Posterior vena cava (tissue), 2 donors: ENCODE measurements at places on chromosomes 7 and 10. TPM values are rescaled to one million over a fixed set of nuclear protein-coding genes. Genes with fewer than 3 reads are reported as not detected.

The RBP3 gene
- total RNA-seq = not detected

The CLRN3 gene
- total RNA-seq = not detected

The EBLN1 gene
- total RNA-seq = not detected

- no peak for DNase-seq
These were observed 85.2 kb downstream of the WDFY4 start for GRCh38 chr10:48769706-48770435.

DNA sequence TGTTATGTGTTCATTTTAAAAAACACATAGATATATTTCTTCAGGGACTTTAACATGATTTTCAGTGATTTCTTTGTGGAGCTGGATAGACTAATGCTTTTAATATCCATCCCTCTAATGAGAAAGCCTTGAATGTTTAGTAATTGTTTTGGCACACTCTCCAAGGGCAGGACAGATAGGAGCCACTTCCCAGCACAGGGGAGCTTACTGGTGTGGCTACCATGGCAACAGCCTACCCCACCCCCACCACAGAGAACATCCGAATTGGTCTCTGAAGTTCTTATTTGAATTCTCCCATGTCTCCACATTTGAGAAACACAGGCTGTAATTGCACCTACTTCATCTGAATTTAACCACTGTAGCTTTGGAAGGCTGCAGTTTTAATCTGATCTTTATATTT, 87.7 kb downstream of the PRKG1 start:
- DNase-seq = no peak

The AS3MT gene
- 1.2 TPM for total RNA-seq

GRCh38 chr10:86599041-86599440, 55.3 kb upstream of the OPN4 start:
- DNase-seq = no peak

The UPK3B gene
- total RNA-seq = 1.1 TPM

The RNF32 gene
- not detected for total RNA-seq

DNA sequence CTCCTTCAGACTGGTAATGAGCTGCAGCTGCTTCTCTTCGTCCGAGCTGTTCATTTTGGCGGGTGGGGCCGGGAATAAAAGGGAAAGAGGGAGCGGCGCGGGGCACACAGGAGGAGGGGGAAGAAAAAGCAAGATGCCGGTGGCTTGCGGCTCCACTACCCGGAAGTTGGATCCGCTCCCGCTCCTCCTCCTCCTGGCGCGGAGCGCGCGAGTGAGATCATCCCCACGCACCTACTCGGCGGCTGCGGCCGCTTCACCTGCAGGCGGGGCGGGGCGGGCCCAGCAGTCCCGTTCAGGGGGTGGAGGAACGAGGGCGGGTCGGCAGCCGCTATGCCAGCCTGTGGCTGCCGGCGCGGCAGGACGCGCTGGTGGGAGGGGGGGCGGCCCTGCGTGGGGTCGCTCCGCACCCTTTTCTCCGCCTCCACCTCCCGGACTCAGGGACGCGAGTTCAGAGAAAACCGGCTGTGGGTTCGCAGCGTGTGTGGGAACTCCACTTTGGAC, at the start of gene SHTN1:
Gene SHTN1, minus strand, starts transcription at position 162 of the 501 bp plus-strand sequence. Its CDS starts 108 bp downstream, at position 54.
- DNase-seq = peak; percentile 88

GRCh38 chr10:125120053-125120710, 40.2 kb downstream of the CTBP2 start:
- no peak for DNase-seq

The KMT2C gene
- 88.9 TPM for total RNA-seq

The CASP7 gene
- 12.5 TPM for total RNA-seq

DNA sequence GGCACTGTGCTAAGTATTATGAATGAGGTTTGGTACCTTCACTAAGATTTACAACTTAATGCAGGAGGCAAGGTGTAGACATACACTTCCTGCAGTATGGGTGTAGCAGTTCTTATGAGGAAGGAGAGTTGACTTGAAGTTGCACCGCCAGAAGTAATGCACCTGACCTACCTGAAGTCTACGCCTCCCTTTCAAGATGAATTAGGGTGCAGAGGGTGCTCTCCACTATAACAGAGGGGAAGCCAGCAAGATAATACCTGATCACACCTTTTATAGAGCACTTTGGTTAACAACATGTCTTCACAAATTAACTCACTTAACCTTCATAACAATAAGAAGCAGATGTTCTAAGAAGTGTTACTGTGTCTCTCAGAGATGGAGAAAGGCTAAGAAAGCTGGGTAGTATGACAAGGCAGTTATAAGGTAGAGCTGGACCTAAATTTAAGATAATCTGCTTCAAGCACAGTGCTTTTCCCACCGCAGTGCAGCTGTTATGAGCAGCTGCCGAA, 552 bp upstream of the RAB18 start:
- no peak for DNase-seq

The SLC13A1 gene
- total RNA-seq = not detected

The CCL24 gene
- not detected for total RNA-seq

The BAIAP2L1 gene
- 1.6 TPM for total RNA-seq

The CTAGE8 gene
- 1.5 TPM for total RNA-seq

DNA sequence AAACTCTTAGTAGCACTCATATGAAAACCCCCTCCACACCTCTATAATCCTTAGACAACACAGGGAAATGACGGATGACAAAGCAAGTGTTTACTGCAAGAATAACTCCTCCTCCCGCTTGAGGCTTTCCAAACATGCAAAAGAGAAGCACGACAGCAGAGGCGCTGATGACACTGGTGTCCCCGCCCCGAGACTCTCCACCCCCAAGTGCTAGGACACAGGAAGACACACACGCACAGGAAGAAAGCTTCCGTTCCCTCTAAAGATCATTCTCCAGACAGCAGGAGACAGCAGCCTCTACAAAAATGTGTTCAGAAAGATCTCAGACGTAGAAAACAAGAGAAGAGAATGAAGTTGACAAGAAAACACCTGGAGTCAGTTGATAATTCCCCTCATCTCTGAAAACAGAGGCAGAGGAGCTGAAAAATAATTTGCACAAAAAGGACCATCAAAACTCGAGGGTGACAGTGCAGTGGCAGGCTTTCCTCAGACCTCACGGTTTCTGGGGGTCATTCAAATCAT, 90.2 kb downstream of the DLG5 start:
- DNase-seq = no peak

The SAP25 gene
- 5.0 TPM for total RNA-seq

The MYL7 gene
- total RNA-seq = 1.4 TPM

GRCh38 chr7:71657386-71657785, 525.4 kb downstream of the GALNT17 start:
- no peak for DNase-seq

- DNase-seq = no peak
These were observed 442.7 kb upstream of the POM121L12 start for GRCh38 chr7:52592698-52593097.

- no peak for DNase-seq
These were observed 44.0 kb downstream of the AASS start for GRCh38 chr7:122100021-122100420.

DNA sequence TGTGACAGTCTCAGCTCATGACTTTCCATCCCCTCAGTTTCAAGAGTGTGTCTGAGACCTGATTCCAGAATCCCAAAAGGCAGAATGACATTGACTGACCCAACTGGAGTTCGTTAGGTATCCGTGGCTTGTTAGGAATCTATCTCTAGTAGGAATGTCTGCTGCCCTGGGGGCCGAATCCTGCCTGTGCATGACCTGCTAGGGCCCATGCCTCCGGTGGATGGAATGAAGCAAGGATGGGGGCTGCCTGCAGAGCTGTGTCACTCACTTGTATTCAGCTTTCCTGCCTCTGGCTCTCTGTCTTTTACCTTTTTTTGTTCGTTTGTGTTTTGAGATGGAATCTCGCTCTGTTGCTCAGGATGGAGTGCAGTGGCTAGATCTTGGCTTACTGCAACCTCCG, 129.5 kb downstream of the SDK1 start:
- no peak for DNase-seq

GRCh38 chr10:48456808-48457761, 147.8 kb downstream of the ARHGAP22 start:
- DNase-seq = peak; percentile 62

GRCh38 chr10:89738551-89739209, 37.3 kb downstream of the KIF20B start:
- no peak for DNase-seq

DNA sequence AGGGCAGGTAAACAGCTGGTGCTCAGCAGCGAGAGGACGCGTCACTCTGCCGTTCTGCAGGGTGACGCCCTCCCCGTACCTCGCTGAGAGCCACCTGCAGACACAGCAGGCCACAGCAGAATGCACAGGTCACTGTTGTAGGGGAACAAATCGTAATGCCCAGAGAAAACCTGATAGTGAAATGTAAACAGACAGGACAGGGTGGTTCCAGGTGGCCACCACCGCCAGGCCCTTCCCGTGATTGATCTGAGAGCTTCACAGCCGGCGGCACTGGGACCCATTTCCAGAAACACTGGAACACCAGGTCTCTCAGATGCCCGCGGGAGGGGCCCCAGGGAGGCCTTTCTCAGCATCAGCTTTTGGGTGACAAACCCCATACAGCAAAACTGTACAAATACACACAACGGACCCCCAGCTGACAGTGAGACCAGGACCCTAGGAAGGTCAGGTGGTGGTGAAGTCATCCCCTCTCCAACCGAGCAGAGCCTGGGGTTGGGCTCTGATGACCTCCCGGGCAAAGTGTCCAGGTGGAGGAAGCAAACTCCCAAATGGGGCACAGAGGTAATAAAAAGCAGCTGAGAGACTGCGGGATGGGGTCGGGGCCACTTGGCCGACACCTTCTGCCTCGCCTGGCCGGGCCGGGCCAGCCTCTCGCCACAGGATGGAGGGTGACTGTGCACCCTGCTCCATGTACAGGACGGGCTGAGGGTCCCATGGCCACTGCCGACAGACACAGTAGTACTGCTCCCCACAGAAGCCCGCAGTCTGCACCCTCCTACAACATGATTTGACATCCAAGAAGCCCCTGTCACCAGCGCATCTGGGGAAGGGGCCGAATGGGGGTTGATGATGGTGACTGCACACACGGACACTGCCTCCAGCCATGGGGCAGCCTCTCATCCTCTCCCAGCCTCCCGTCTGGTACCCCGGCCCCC, 4.6 kb downstream of the BHLHA15 start:
- DNase-seq = peak; percentile 77

The ACSL5 gene
- total RNA-seq = 14.7 TPM

The SFTPA1 gene
- 0.83 TPM for total RNA-seq

DNA sequence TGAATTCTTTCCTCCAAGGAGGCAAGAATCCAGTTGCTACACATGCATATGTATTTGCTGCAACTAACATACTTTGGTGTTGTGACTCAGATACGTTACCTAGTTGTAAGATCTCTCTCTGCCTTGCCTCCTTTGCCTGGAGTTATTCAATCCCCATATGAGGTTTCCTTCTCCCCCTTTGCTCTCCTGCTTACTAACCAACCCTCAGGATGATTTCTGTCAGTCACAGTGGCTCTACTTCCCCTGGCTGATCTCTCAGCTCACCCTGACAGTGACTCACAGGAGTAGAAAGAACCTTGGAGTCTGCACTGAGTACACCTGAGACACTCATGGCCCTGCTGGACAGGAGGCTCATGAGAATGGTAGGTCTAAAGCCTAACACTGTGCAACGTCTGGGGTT, 92.0 kb downstream of the TMEM106B start:
- DNase-seq = no peak

DNA sequence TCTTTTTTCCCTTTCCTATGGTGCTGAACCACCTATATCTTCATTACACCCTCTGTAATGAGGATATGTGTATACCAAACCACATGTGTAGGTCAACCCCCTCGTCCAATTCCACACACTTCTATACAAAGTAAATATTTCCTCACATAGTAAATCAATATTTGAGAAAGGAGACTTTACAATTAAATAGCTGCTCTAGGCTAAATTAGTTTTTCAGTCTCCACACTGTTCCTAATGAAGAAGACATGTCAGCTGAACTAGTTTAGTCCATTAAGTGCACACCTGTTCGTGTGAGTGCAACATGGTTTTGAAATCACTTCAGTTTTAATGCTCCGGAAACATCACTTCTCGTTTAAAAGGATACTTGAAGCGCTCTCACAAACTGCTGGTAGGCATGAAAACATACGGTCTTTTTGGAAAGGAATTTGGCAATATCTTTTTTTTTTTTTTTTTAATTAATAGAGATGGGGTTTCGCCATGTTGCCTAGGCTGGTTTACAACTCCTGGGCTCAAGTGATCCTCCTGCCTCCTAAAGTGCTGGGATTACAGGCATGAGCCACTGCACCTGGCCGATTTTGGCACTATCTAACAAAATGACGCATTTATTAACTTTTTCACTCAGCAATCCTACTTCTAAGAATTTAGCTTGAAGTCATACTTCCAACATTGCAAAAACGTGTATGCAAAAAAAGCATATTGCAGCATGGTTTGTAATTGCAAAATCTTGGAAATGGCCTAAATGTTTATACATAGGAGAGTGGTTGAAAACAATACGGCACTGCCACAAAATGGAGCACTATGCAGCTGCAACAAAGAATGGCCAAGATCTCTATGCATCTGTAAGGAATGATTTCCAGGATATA, 2.1 kb upstream of the XRCC2 start:
- no peak for DNase-seq

The RABGEF1 gene
- 39.6 TPM for total RNA-seq

DNA sequence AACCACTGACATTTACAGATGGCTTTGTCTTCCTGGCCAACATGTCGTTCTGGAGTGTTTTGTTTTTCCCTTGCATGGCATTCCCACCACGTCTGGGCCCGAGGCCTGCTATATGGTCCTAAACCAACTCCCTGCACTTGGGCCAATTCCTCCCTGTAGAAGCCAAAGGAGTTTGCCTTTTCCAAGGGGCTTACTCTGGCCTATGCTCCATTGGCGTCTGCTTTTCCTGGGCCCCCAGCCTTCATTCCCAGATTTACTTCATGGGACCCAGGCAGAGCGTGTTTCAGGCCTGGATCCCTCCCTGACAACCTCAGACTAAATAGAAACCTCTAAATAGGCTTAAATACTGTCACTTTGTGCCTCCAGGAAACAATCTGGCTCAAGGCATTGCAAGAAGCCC, 60.7 kb downstream of the MINDY4 start:
- DNase-seq = no peak

DNA sequence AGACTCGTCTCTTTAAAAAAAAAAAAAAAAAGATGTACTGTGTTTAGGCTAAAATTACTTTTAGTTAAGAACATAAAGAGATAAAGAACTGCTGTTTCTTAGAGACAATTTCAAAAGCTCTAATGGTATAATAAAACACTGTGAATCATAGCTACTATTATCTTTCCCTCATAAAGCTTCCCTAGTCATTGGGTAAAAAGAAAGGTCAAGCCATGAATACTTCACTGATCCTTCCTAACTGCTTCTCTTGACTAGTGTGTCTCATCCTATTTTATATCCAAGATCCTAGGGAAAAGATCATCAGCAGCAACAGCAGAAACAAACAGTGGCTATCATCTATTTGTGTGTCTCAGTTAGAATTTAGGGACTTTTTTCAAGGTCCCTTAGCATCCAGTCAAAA, 10.5 kb downstream of the YME1L1 start:
- no peak for DNase-seq

DNA sequence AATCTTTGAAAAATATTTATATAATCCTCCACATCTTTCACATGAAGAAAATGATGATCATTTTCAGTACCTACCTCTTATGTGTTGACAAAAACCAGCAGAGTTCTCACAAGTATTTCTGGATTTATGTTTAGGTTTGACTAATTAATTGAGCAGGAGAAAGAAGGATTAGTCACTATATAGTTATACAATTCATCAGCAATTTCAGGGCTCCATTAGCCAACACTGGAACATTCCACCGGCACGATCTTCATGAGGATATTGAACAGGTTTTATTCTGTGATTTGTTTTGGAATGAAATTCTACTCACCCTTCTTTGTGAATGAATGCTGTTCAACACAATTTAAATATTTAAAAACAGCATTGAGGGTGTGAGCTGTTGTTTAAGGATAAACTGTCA, 163.2 kb downstream of the SEM1 start:
- no peak for DNase-seq

GRCh38 chr10:12898271-12898670, 103.2 kb downstream of the CCDC3 start:
- DNase-seq = no peak
